ENCODE measurements at places on chromosomes 13 and 19.

- no peak for DNase-seq
Observed at GRCh38 chr13:21022056-21022979, 39.1 kb downstream of the LATS2 start.

DNA sequence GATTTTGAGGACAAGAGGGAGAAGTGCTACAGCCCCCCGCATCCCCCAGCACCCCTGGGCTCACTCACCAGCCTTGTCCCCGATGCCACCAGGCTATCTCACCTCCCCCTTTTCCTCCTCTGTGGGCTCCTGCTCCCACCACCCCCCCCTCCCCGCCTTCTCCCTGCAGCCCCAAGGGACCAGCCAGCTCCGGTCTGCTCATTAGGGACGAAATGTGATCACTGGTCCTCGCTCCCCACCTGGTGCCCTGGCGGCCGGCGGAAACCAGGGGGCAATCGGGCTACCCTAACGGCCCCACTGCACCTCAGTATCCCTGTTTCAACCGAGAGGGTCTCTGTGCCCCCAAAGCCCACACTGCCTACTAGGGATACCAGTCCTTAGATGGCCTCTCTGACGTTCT is 2.7 kb downstream of the GPR4 start:
- DNase-seq, result no peak

GRCh38 chr13:20049558-20050473 is 91.3 kb downstream of the ZMYM2 start:
- DNase-seq, result no peak

DNA sequence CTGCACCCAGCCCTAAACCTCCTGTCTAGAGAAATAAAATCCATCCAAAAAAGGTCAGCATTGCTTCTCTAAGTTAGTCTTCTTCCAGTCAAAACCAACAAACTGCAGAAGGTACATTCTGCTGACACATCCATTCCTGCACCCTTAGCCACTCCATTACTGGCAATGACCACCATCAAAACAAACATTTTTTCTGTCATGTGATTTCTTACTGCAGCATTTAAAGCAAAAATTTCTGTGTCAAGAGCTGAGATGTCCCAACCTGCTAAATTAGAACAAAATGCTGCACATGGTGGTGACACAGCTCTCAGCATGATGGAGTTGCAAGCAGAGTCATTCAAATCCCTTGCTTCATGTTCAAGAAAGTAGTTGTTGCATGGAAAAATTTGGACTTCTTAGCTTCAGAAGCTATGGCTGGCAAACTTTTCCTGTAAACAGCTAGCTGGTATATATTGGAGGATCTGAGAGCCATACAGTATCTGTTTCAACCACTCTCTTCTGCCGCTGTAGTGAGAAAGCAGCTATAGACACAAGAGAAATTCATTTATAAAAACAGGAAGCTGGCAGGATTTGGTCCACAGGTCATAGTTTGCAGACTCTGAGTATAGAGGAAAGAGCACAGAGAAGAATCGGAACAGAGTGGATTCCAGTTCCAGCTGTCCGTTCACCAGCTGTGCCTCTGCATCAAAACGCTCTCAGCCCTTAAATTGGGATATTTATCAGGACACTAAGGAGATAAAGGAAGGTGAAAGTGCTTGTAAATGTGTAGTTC is 17.4 kb downstream of the RUBCNL start:
- no peak for DNase-seq

DNA sequence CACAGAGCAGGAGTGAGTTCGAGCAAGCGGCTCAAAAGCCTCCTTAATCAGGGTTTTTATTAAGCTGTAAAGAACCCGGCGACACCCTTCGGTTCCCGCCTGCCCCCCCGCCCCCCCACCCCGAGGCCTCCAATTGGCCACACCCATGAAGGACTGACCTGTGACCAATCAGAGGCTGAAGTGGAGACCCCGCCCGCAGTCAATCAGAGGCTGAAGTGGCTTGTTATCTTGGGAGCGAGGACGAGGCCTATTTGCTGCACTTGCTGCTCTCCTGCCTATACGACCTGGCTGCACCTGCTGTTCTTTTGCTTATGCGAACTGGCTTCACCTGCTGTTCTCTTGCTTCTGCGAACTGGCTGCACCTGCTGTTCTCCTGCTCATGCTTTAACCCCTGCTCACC is 844.9 kb downstream of the OLFM4 start:
- no peak for DNase-seq
